Placental pericyte (primary cell): ENCODE measurements at places on chromosomes 6 and 20. TPM values are rescaled to one million over a fixed set of nuclear protein-coding genes. Genes with fewer than 3 reads are reported as not detected.

The STMND1 gene
- total RNA-seq = not detected in 2 replicates

The GPR6 gene
- not detected in 2 replicates for total RNA-seq

The GJA10 gene
- total RNA-seq = not detected in 2 replicates

The C2 gene
- total RNA-seq = 0.29 and 14.2 TPM in 2 replicates

The PKIB gene
- 45.0 and 45.7 TPM in 2 replicates for total RNA-seq

The TM9SF4 gene
- total RNA-seq = 57.4 and 62.6 TPM in 2 replicates

The TSBP1 gene
- total RNA-seq = not detected in 2 replicates

The CDK5RAP1 gene
- total RNA-seq = 23.9 and 27.8 TPM in 2 replicates
